Endothelial cell of umbilical vein (primary cell): ENCODE measurements at places on chromosomes 7 and 10. TPM values are rescaled to one million over a fixed set of nuclear protein-coding genes. Genes with fewer than 3 reads are reported as not detected.
A peak's percentile ranks its signal among the peaks of the same experiment; 100 is the strongest.

DNA sequence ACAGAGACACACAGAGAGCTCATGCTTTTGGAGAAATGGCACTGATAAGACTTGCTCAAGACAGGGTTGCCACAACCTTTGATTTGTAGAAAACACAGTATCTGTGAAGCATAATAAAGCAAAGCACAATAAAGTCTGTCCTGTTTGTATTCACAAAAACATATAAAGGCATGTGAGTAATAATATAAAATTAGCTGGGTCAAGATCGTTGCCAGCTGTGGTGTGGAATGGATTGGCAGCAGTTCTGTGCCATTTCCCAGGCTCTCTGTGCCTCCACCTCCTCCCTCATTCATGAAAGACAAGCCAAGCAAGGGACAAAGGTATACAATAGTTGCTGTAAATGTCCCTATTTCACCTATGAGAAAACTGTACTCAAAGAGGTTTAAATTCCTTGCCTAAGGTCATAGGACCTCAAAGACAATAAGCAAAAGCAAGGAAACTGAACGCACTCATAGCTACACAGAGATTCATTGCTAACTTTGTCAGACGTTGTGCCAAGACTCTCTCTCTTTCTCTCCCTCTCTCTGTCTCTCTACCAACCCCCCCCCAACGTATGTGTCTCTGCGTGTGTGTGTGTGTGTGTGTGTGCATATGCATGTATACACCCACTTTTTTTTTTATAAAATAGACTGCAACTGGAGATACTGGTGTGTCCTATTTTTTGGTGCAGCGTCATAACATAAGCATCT is 31.8 kb downstream of the CHST3 start:
- DNase-seq = peak; percentile 33
- no peaks in the 10 kb centered on the region for H3K36me3 ChIP-seq
- no peak overlapping the region for H3K27ac ChIP-seq
- no peak overlapping the region for H3K4me3 ChIP-seq

DNA sequence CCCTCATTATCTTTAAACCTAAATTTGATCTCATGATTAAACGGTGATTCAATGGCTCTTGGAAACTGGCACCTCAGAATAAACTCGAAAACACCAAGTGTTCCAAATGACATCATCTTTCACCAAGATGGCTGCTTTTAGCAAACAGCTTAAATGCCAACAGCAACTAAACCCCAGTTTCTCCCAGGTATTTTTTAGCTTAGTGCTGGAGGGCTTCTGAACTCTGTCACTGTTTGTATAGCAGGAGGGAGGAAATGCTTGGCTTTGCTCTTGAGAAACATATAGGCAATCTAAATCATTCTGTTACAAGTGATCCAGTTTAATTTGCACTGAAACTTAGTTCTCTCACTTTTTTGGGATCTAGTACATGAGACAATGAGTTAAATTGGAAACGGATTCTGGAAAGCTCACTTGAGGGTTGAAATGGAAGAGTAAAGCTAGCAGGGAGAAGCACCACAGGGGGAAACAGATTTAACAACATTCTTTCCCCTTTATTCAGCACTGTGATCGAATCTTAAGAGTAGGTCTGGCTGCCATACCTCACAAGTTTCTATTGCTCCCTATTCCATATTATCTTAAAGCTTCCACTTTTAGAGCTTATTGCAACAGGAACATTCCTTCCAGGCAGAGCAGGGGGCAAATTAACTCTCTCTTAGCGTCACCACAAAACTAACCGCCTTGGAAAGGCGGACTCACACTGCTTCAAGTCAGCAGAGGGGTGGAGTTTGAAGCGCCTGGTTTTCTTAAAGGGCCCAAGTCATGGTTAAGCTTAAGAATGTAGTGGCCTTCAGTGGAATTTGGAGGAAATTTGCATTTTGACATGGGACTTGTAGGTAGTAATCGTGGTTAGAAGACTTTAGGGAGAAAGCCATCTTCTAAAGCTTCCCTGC is 1.8 kb upstream of the CCDC6 start:
- peak overlapping the region; percentile 88 for H3K27ac ChIP-seq
- no peaks in the 10 kb centered on the region for H3K27me3 ChIP-seq
- H3K4me1 ChIP-seq = peaks cover 32% of the 10 kb centered on the region
- peak overlapping the region; percentile 32 for H3K4me3 ChIP-seq
- H3K36me3 ChIP-seq = no peaks in the 10 kb centered on the region

DNA sequence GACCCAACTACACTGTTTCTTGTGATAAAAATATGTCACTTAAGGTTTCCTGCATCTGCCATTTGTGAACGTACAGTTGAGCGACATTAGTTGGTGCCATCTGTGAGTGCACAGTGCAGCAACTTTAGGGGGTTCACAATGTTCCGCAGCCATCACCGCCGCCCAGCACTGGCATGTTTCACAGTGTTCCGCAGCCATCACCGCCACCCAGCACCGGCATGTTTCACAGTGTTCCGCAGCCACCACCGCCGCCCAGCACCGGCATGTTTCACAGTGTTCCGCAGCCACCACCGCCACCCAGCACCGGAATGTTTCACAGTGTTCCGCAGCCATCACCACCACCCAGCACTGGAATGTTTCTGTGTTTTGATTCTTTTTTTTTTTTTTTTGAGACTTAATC is 83.0 kb downstream of the MGMT start:
- H3K4me3 ChIP-seq = no peak overlapping the region
- H3K27me3 ChIP-seq = no peaks in the 10 kb centered on the region
- H3K4me1 ChIP-seq = no peaks in the 10 kb centered on the region
- H3K27ac ChIP-seq = no peak overlapping the region
- H3K36me3 ChIP-seq = no peaks in the 10 kb centered on the region
- no peak for DNase-seq

- no peak overlapping the region for H3K27ac ChIP-seq
- H3K4me3 ChIP-seq = no peak overlapping the region
- no peaks in the 10 kb centered on the region for H3K4me1 ChIP-seq
- no peaks in the 10 kb centered on the region for H3K36me3 ChIP-seq
These were observed 98.2 kb upstream of the IMMP2L start for GRCh38 chr7:111660478-111660877.

CYP3A7 gene
- total RNA-seq = not detected in 2 replicates

GRCh38 chr7:99141841-99142726 is 1.8 kb downstream of the SMURF1 start:
- no peaks in the 10 kb centered on the region for H3K27me3 ChIP-seq
- peaks cover 25% of the 10 kb centered on the region for H3K4me1 ChIP-seq
- peak overlapping the region; percentile 80 for H3K27ac ChIP-seq
- no peaks in the 10 kb centered on the region for H3K36me3 ChIP-seq
- peak overlapping the region; percentile 80 for H3K4me3 ChIP-seq
- DNase-seq = peak; percentile 56

ACSM6 gene
- not detected in 2 replicates for total RNA-seq

GRCh38 chr7:1214516-1214915 is 18.2 kb upstream of the UNCX start:
- H3K4me1 ChIP-seq = no peaks in the 10 kb centered on the region
- no peak overlapping the region for H3K4me3 ChIP-seq
- H3K36me3 ChIP-seq = no peaks in the 10 kb centered on the region
- H3K27ac ChIP-seq = no peak overlapping the region
- DNase-seq = no peak

- no peak for DNase-seq
- peaks cover 30% of the 10 kb centered on the region for H3K4me1 ChIP-seq
- H3K36me3 ChIP-seq = no peaks in the 10 kb centered on the region
- peaks cover 38% of the 10 kb centered on the region for H3K27me3 ChIP-seq
- no peak overlapping the region for H3K27ac ChIP-seq
These were observed 2.4 kb upstream of the UNC5B start for GRCh38 chr10:71209731-71210541.

CLDN3 gene
- 0.62 and 0.95 TPM in 2 replicates for total RNA-seq

- H3K27me3 ChIP-seq = no peaks in the 10 kb centered on the region
- no peak overlapping the region for H3K27ac ChIP-seq
- H3K4me1 ChIP-seq = peaks cover 21% of the 10 kb centered on the region
These were observed 144.7 kb upstream of the LYZL1 start for GRCh38 chr10:29144126-29144525.

OIT3 gene
- 0.15 TPM in 1 of 2 replicates, not detected in the other for total RNA-seq

DNA sequence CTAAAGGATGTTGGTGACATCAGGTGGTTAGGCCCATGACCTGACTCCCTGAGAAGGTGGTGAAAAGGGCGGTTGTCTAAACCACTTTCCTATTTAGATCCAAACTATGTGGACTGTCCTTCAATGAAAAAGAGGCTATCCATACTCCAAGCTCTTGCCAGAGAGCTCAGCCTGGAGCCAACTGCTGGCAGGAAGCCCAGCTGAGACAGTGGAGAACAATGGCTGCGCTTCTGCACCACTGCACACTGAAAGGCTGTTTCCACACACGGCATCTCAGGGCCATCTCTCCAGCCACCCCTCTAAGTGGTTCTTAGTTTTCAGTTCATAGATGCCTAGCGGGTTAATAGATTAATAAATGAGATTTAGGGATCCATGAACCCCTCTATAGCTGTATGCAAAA is 488.8 kb upstream of the ZMIZ1 start:
- peaks cover 7% of the 10 kb centered on the region for H3K27me3 ChIP-seq
- H3K36me3 ChIP-seq = no peaks in the 10 kb centered on the region
- H3K27ac ChIP-seq = no peak overlapping the region
- no peak overlapping the region for H3K4me3 ChIP-seq

SPDYE11 gene
- total RNA-seq = not detected in 2 replicates

GRCh38 chr7:1298931-1299885 is 66.5 kb downstream of the UNCX start:
- no peak overlapping the region for H3K27ac ChIP-seq
- H3K4me1 ChIP-seq = no peaks in the 10 kb centered on the region
- DNase-seq = no peak
- H3K4me3 ChIP-seq = no peak overlapping the region
- no peaks in the 10 kb centered on the region for H3K27me3 ChIP-seq

- no peaks in the 10 kb centered on the region for H3K4me1 ChIP-seq
- no peaks in the 10 kb centered on the region for H3K27me3 ChIP-seq
- DNase-seq = no peak
- H3K4me3 ChIP-seq = no peak overlapping the region
- H3K27ac ChIP-seq = no peak overlapping the region
- no peaks in the 10 kb centered on the region for H3K36me3 ChIP-seq
These were observed 684.8 kb upstream of the PCDH15 start for GRCh38 chr10:55485827-55486226.

DNA sequence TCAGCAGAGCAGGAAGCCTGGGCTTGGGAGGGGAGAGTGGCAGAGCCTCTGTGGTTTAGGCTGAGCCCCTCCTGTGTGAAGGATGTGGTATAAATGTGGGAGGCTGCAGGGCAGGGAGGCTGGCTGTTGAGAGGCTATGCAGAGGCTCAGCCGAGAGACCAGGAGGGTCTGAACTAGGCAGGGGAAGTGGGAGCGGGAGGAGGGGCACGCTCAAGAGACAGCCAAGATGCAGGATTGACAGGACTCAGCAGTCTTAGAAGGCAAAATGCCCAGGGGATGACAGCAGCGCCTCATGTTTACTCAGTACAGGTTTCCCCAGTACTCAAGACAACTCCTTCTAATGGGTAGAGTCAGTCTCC is 24.3 kb downstream of the BTBD16 start:
- H3K4me1 ChIP-seq = no peaks in the 10 kb centered on the region
- H3K27ac ChIP-seq = no peak overlapping the region
- H3K4me3 ChIP-seq = no peak overlapping the region
- H3K27me3 ChIP-seq = no peaks in the 10 kb centered on the region

SLC18A3 gene
- total RNA-seq = not detected in 2 replicates

- DNase-seq = peak; percentile 97
- no peaks in the 10 kb centered on the region for H3K27me3 ChIP-seq
- H3K4me3 ChIP-seq = no peak overlapping the region
- H3K36me3 ChIP-seq = no peaks in the 10 kb centered on the region
- H3K27ac ChIP-seq = peak overlapping the region; percentile 99
These were observed 43.9 kb upstream of the GRB10 start for GRCh38 chr7:50826371-50827172.

DKK1 gene
- total RNA-seq = 184 and 200 TPM in 2 replicates

GRCh38 chr7:157613575-157614322 is 276.9 kb downstream of the DNAJB6 start:
- no peak for DNase-seq
- no peak overlapping the region for H3K4me3 ChIP-seq
- no peaks in the 10 kb centered on the region for H3K4me1 ChIP-seq
- peaks cover 4% of the 10 kb centered on the region for H3K27me3 ChIP-seq
- no peak overlapping the region for H3K27ac ChIP-seq

DNA sequence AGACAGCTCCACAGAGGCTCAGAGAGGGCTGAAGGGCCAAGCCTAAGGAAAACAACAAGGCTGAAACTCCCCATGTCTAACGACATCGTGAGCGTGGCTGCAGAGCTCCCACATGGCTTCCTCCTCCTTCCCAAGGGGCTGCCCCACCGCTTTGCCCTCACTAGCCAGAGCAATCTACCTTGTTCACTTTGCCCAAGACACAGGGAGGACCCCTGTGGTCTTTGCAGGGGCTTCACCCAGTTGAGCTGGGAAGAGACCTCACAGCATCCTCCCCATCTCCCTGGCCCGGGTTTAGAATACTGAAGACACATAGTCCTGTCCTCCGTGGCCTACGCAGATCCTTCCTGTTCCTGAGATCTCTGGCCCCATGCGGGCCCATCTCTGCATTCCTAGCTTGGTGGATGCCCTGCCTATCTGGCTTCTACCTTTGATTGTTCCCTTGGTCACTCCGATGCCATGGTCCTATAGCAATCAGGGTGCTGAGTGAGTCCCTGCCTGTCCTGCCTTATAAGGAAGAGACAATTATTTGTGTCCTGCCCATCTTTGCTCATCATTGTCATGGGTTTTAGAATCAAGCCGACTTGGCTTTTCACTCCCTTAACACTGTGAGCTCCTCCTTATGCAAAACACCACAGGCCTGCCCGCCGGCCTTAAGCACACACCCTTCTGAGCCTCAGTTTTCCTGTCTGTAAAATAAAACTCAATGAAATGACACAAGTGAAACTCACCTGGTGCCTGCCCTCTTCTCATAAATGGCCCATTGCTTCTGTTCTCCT is 73.2 kb downstream of the PARP12 start:
- H3K4me3 ChIP-seq = no peak overlapping the region
- no peaks in the 10 kb centered on the region for H3K4me1 ChIP-seq
- no peak for DNase-seq
- no peak overlapping the region for H3K27ac ChIP-seq

DNA sequence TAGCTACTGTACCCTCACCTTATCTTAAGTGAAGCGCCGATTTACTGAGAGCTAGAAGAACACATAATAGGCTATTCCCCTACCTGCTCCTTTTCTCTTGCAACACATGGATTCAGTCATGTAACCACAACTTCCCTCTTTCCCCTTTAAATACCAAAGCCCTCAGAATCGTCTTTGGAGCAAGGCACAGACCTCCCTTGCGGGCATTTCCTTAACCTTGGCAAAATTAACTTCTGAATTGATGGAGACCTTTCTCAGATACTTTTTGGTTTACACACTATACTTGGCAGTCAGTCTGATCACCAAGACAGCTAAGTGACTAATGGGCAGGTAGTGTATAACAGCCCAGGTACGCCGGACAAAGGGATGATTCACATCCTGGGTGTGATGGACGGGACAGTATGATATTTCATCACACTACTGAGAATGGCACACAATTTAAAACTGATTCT is 72.7 kb upstream of the SEC61G start:
- H3K4me1 ChIP-seq = no peaks in the 10 kb centered on the region
- no peak for DNase-seq
- no peak overlapping the region for H3K27ac ChIP-seq
- no peak overlapping the region for H3K4me3 ChIP-seq
- no peaks in the 10 kb centered on the region for H3K36me3 ChIP-seq

- H3K4me1 ChIP-seq = no peaks in the 10 kb centered on the region
- no peak overlapping the region for H3K27ac ChIP-seq
- H3K27me3 ChIP-seq = no peaks in the 10 kb centered on the region
- no peak overlapping the region for H3K4me3 ChIP-seq
- no peaks in the 10 kb centered on the region for H3K36me3 ChIP-seq
These were observed 22.1 kb downstream of the CPEB3 start for GRCh38 chr10:92268748-92269147.
